ENCODE measurements at places on chromosomes 5 and 9. TPM values are rescaled to one million over a fixed set of nuclear protein-coding genes. Genes with fewer than 3 reads are reported as not detected.

PCDHGA6 gene
- 4.2 TPM for total RNA-seq

SPINK6 gene
- not detected for total RNA-seq

GABBR2 gene
- 0.89 TPM for total RNA-seq

NKD2 gene
- not detected for total RNA-seq

MAPK9 gene
- 38.6 TPM for total RNA-seq

PCDHGA4 gene
- 5.8 TPM for total RNA-seq

UGT3A2 gene
- not detected for total RNA-seq

GLRA1 gene
- total RNA-seq = not detected

FYB1 gene
- not detected for total RNA-seq

C5orf24 gene
- total RNA-seq = 73.2 TPM

HBEGF gene
- total RNA-seq = 27.0 TPM

PCDHGA5 gene
- 0.92 TPM for total RNA-seq

MCIDAS gene
- not detected for total RNA-seq

SH3RF2 gene
- total RNA-seq = 7.7 TPM

PCDHB7 gene
- 0.89 TPM for total RNA-seq

PNPLA7 gene
- total RNA-seq = 0.59 TPM

KIAA0825 gene
- 5.0 TPM for total RNA-seq

CAAP1 gene
- total RNA-seq = 20.8 TPM

GLIPR2 gene
- total RNA-seq = 44.5 TPM

CACNA1B gene
- total RNA-seq = under 0.01 TPM

WDR31 gene
- total RNA-seq = 2.1 TPM

CDX1 gene
- not detected for total RNA-seq

CAPSL gene
- not detected for total RNA-seq

MSMP gene
- total RNA-seq = 0.30 TPM

TRIM14 gene
- total RNA-seq = 8.0 TPM

BTNL3 gene
- not detected for total RNA-seq

SPATA6L gene
- total RNA-seq = 0.18 TPM

All from smooth muscle cell of the umbilical artery (primary cell).